ENCODE measurements at places on chromosomes 7 and 10.

- peak; percentile 60 for DNase-seq
Measured at GRCh38 chr7:133051066-133051465, 30.8 kb downstream of the CHCHD3 start.

DNA sequence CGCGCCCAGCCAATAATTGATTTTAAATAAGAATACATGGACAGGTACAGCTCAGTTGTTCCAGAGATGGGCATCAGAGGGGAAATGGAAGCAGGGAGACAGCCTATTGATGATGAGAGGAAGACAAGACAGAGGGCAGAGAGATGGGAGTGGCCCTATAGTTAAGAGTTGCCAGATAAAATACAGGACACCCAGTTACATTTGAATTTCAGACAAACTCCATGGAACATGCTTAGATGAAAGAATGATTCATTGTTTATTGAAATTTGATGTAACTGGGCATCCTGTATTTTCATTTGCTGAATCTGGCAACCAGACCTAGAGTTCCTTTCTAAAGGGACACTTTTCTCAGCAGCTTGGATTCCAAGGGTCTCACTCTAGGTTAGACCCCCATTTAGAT, 341.1 kb downstream of the FRMD4A start:
- no peak for DNase-seq

DNA sequence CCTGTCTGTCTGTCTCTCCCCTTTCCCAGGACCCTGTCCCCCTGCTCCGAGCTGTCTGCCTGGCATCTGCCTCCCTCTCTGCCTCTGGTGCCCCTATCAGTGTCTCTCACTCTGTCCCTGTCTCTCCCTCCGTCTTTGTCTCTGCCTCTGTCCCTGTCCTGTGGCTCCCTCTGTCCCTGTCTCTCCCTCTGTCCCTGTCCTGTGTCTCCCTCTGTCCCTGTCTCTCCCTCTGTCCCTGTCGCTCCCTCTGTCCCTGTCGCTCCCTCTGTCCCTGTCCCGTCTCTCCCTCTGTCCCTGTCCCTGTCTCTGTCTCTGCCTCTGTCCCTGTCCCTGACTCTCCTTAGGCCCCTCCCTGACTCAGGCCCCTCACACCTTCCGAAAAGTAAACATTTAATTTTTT, 75.0 kb upstream of the PAX2 start:
- DNase-seq, result no peak

GRCh38 chr7:17521437-17521836, 223.0 kb downstream of the AHR start:
- DNase-seq, result no peak

DNA sequence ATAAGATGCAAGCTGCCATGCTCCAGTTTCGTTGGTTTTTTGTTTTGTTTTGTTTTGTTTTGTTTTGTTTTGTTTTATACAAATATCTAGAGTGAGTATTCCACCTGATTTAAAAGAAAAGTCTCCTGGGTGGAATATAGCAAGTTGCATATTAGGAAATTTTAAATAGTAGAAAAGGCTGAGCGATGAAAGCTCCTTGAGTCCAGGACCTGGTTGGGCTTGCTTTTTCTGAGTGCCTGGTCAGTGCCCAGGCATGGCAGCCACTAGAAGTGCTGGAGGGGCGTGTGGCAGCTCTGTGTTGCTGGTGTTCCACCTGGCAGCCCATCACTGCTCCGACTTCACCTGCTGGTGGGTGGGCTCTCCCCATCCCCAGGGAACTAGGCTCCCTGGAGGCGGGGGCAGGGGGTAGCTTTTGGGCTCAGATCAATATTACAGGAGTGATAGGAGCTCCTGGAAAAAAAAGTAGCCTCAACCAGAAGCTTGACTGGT, 8.0 kb downstream of the COL17A1 start:
- DNase-seq, result no peak

DNA sequence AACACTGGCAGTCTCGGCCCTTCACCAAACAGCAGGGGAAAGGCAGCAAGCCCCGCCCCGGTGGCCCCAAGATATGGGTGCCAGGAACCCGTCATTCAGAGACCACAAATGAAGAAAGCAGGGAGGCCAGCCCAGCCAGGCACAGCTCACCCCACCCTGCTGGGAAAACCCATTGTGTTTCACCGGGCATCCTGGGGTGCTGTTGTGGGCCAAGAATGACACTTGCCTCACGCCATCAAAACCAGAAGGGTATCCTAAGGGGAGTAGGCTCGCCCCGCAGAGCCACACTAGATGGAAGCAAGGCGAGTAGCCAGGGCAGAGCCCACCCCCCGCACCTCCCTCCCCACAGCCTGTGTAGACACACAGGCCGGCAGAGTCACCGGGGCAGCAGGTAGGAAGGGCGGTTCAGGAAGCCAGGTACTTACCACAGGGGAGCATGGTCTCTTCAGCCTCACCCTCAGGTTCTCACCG, 72.5 kb upstream of the KCNMA1 start:
- no peak for DNase-seq

DNA sequence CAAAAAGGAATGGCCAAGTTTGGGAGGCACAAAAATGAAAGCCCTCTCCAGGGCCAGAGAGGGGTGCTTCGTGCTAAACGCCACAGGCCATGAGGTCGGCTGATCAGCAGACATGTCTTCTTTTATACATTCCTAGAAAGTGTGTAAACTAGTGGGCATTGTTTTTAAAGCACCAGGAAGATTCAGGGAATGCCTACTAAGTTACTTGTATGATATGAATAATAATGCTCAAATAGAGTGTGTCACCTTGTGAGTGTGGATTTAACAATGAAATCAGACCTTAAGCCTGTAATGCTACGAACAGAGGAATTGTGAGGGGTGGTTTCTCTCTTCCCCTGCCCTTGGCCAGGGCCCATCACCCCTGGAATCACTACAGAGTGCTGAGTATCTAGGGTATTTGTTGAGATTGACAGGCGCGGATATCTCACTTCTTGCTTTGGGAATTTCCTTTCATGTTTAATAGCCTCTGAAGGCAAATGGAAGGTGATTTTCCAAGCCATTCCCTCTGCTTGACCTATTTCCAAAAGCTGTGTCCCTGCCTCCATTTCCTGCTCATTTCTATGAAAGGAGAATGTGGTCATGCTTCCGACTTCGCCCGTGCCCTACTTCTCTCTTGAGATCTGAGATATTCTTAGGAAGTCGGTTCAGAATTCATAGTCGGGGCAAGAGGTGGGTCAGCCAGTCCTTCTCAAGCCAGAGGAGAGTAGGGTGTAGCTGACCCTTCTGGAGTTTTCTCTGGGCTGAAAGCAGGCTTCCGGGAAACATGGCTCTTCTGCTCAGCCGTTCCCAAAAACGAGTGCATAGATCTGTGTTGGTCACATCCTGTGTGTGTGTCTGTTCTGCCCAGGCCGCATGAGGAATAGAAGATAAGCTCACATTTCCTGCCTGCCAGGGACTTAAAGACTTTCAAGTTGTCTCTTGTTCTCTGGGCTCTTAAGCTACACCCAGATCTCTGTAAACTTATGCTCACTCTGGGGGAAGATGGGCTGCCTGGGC, 167.8 kb upstream of the ITGB1 start:
- peak; percentile 93 for DNase-seq

DNA sequence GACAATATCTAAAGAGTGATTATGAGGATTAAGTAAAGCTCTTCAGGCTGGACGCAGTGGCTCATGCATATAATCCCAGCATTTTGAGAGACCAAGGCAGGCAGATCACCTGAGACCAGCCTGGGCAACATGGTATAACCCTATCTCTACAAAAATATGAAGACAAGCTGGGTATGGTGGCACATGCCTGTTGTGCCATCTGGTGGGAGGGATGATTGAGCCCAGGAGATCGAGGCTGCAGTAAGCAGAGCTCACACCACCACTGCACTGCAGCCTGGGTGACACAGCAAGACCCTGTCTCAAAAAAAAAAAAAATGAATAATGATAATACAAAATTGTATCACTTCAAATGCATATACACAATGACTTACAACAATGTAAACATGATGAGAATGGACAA, 195.6 kb upstream of the AUTS2 start:
- no peak for DNase-seq

GRCh38 chr7:19491821-19492452, 216.9 kb downstream of the POLR1F start:
- peak; percentile 48 for DNase-seq

DNA sequence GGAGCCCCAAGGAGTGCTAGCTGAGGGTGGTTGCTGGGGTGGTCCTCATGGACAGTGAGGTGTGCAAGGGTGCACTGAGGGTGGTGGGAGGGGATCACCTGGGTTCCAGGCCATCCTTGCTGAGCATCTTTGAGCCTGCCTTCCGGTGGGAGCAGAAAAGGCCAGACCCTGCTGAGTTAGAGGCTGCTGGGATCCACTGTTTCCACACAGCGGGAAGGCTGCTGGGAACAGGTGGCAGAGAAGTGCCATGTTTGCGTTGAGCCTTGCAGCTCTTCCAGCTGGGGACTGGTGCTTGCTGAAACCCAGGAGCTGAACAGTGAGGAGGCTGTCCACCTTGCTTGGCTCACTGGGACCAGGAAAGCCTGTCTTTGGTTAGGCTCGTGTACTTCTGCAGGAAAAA, 34.9 kb downstream of the PRF1 start:
- no peak for DNase-seq

GRCh38 chr10:60542657-60543056, 153.0 kb upstream of the ANK3 start:
- no peak for DNase-seq

DNA sequence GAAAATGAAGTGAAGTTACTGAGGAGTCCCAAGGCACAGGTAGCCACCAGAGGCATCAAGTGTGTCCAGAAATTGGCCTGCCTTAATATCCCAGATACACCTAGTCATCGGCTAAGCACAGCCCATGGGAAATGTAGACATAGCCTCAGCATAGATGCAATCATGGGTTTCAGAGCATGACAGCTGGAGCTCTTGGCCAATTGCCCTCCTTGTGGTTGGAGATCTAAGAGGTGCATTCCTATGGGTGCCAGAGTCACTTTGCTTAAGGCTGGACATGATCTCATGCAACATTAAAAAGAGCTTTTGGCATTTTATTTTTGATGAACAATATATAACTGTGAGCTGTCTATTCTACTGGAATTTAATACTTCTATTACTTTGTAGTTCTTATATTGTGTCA, 758.0 kb upstream of the LRRTM3 start:
- no peak for DNase-seq

DNA sequence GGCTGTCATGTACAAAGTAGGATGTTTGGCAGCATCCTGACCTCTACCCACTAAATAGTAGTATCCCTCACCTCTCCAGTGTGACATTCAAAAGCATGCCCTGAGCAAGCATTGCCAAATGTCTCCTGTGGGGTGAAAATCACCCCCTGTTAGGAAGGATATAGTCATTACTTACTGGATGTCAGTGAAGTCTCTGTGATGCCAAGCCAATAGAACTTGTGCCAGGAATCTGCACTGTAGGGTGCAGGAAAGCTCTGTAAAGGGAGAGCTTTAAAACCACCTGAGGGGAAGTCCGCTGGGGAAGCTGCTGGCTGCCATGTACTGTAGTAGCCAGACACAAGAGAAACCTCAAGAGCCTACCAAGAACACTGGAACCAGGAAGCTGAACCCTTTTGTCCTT, 170.7 kb upstream of the DKK1 start:
- DNase-seq, result no peak

- no peak for DNase-seq
Measured at GRCh38 chr10:72323108-72323749, 31.5 kb downstream of the DNAJB12 start.

- no peak for DNase-seq
Measured at GRCh38 chr7:30752979-30753378, 1.0 kb downstream of the INMT start.

- no peak for DNase-seq
Measured at GRCh38 chr10:93926613-93927012, 32.8 kb downstream of the SLC35G1 start.

DNA sequence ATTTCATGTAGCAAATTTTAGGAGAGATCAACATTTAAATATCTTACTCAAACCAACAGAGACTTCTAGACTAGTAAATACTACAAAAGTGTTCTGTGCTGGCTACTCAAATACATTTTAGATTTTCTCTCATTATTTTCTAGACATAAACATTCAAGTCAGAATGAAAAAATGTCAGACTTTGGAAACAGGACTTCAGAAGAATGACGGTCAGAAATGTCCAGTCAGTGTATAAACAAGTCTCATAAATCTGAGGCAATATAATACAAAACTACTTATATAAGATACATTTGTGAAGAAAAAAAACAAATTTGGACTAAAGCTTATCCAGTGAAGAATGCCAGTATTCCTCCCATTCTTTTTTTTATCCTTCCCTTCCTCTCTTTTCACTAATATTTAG, 25.9 kb downstream of the RNLS start:
- no peak for DNase-seq

GRCh38 chr10:1253523-1254353, 197.6 kb downstream of the WDR37 start:
- peak; percentile 63 for DNase-seq

- no peak for DNase-seq
Measured at GRCh38 chr10:50358925-50359687, 107.8 kb upstream of the ASAH2 start.

- DNase-seq, result no peak
Measured at GRCh38 chr10:104120903-104121484, 977 bp upstream of the SFR1 start.

GRCh38 chr7:74452748-74453321, 871 bp upstream of the GTF2IRD1 start:
- no peak for DNase-seq

DNA sequence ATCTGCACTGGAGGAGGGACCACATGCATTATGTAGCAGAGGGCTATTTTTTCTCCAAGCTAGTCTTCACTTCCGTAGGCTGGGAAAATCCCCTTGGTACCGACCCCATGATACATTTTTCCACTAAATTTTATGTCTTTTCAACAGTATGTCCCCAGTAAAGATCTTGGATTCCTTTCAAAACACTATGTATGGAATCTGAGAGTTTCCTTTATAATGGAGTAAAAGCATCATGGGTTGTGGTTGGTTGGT, 4.8 kb upstream of the ZNRF2 start:
- no peak for DNase-seq

GRCh38 chr10:52965509-52965908, 192.9 kb upstream of the MBL2 start:
- no peak for DNase-seq

DNA sequence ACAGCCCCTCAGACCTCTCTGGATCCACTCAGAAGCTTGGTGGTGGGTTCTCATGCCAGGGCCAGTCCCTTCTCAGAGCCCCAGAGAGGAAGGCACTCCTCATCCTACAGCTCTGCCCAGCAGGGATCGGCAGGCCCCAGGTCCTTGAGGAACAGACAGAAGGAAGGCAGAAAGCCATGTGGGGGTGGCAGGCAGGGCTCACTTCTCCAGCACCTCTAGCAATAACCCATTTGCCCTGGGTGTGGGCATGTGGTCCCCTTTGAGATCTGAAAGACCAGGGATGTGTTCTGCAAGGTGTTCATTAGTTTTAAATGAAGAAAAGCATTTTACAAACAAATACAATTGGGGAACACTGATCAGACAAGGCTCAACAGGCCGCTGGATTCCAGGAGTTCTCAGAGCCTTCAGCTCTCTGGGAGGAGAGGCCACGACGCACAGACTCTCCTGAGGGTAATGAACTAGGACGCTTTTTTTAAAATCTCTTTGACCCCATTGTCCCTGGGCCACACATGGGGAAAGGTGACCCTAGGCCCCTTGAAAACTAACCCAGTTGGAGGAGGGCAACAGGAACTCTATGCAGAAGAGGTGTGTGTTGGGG, 40.6 kb downstream of the LDB3 start:
- DNase-seq, result no peak

Data from Jurkat, Clone E6-1 (cell line).